ENCODE measurements at places on chromosomes 11 and 22. TPM values are rescaled to one million over a fixed set of nuclear protein-coding genes. Genes with fewer than 3 reads are reported as not detected.

Gene GALNT18
- total RNA-seq: 6.6 TPM

Gene ARVCF
- total RNA-seq: 107 TPM

Gene RAB38
- 7.3 TPM for total RNA-seq

Gene NELL1
- 0.17 TPM for total RNA-seq

Gene IFT27
- 26.5 TPM for total RNA-seq

Gene ADAMTS15
- 3.9 TPM for total RNA-seq

Gene NAALADL1
- 21.7 TPM for total RNA-seq

Gene NLRP6
- total RNA-seq: not detected

Gene RFPL2
- total RNA-seq: not detected
